Fibroblast of skin of scalp (primary cell): ENCODE measurements at places on chromosomes 2 and 18.
A peak's percentile ranks its signal among the peaks of the same experiment; 100 is the strongest.

DNA sequence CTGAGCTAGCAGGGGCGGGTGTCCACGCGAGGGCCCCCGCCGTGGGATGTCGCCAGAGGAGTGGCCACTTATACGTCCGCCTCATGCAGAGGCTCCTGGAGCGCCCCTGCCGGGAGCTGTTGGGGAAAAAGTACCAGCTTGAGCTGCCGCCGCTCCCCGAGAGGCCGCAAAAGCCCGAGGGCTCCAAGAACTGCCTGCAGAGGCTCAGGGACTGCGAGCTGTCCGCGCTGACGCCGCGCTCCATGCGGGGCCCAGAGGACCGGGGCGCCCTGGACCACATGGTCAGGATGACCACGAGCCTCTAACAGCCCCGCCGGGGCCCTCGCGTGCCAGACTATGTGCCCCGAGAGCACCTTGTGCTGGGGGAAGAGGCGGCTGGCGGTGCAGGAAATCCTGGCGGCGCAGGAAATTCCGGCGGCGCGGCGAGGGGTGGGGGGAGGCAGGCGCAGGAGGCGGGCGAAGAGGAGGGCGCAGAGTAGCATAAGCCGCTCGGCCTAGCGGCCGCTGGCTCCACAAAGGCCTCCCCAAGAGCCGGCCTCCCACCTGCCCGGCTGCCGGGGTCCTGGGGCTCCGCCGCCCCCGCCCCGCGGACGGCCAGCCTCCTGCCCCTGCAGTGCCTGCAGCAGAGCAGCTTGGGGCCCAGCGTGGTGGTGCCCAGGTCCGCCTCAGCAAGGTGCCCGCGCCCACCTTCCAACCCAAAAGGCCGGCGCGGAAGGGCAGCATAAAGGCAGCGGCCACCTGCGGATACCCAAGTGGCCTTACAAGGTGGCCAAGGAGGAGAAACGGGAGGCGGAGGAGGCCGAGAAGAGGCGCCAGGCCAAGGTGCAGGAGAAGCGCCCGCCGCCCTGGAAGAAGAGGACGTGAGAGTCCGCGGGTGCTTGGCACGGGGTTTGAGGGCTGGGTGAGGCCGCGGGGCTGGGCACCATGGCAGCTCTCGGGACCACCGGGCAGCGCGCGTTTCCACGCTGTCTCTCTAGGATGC is 42.1 kb upstream of the TRIM43B start:
- peak; percentile 84 for DNase-seq

GRCh38 chr2:228017784-228018183 is 146.4 kb downstream of the DAW1 start:
- no peak for DNase-seq

DNA sequence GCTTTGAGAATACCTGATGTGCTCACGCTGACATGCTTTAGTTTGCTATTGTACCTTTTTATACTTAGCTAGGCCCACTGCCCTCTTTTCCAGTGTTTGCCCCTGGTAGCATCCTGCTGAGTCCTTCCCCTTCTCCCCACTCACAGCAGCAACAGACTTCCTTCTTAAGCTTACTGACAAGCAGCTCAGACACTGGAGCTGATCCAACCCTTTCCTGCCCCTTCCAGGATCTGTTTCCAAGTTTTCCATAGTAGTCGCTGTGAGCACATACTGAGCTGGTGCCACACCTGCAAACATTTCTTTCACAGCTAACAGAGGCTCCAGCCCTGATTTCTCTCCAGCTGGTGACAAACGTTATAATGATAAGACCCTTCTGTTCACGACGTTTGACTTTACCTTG is 991.4 kb upstream of the CELF4 start:
- no peak for DNase-seq

DNA sequence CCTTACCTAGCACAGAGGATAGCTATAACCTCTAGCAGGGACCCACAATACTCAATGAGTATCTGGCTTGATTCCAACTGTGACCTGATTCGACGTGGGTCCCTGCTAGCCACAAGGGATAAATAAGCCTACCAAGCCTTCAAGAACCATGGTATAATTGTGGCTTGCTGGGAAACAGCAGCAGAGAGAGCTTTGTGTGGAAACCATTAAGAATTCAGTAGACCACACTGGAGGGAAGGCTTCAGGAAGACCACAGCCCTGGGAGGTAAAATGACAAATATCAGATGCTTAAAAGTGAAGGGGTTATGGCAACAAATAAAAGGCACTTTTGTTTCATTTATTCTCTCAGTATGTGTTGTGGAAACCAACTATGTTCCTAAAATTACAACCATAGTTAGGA is 82.6 kb upstream of the WIPF1 start:
- no peak for DNase-seq

- peak; percentile 51 for DNase-seq
Observed at GRCh38 chr2:231181860-231182512, 16.4 kb upstream of the ARMC9 start.

GRCh38 chr2:172116107-172116506 is 13.4 kb upstream of the DLX2 start:
- no peak for DNase-seq

- DNase-seq: no peak
Observed at GRCh38 chr2:42874949-42875801, 82.8 kb upstream of the HAAO start.

- DNase-seq: peak; percentile 62
Observed at GRCh38 chr2:26144953-26145680, 27.8 kb upstream of the GAREM2 start.

DNA sequence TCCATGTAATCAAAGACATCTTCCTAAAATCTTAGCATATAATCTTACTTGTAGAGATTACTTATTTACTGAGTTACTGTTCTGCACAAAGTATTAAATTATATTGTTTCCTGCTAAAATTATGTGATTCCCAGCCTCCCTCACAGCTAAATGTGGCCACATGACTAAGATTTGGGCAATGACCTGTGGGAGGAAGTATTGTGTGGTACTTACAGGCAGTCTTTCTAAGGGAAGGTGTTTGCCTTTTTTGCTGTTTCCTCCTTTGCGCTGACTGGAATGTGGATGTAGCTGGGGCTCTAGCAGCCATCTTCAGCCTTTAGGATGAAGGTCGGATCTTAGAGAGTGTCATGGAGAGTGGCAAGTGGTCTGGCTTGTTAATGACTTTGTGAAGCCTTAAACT is 146.3 kb upstream of the APCDD1 start:
- no peak for DNase-seq

- no peak for DNase-seq
Observed at GRCh38 chr2:68835621-68836020, 35.6 kb downstream of the BMP10 start.

DNA sequence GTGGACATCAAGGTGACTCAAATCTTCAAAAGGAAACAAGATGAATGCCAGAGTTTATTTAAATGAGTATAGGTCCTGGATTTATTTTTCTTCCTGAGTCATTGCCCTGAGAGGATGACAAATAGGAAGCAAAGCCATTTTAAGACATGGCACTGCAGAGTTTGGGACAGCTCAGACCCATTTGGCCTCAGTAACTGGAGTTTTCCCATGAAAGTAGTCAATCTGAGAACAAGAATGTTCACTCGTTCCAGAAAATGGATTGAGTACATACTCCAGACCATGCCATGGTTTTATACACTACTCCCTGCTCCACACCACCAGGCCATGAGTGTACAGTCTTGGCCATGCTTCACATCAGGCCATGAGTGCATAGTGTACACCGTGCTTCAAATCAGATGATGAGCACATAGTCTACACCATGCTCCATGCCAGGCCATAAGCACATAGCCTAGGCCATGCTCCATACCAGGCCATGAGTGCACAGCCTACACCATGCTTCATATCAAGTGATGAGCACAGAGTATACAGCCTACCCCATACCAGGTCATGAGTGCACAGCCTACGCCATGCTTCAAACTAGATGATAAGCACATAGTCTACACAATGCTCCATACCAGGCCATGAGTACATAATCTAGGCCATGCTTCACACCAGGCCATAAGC is 202.4 kb downstream of the FBXO15 start:
- DNase-seq: no peak

GRCh38 chr2:206031162-206031784 is 54.7 kb downstream of the INO80D start:
- DNase-seq: peak; percentile 4

- DNase-seq: no peak
Observed at GRCh38 chr2:163613266-163613731, 122.5 kb downstream of the FIGN start.

DNA sequence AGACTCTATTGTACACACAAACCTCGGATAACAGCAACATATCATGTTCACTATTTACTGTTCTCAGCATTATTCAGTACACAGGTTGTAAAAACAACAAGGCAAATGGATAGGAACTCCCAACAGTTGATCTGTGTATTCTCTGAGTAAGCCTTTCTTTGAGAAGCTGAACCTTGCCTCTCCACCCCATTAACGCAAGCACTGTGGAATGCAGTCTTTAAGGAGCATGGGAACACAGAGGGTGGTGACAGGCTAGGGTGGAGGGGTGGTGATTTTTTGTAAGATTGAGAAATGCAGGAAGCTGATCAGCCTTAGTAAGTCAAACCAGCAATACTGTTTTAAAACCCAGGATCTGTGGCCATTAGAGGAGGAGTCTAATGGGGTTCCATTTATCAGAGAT is 19.6 kb upstream of the SERPINB11 start:
- peak; percentile 95 for DNase-seq

- DNase-seq: no peak
Observed at GRCh38 chr2:169583518-169583917, 633 bp upstream of the PPIG start.

- peak; percentile 82 for DNase-seq
Observed at GRCh38 chr18:48749768-48750167, 201.0 kb downstream of the SMAD7 start.

- DNase-seq: no peak
Observed at GRCh38 chr18:67276638-67277037, 239.9 kb downstream of the DSEL start.

- DNase-seq: no peak
Observed at GRCh38 chr18:41464278-41464677, 490.8 kb upstream of the PIK3C3 start.

GRCh38 chr2:197821550-197822289 is 17.3 kb downstream of the PLCL1 start:
- no peak for DNase-seq

GRCh38 chr18:49251451-49251850 is 209.0 kb downstream of the DYM start:
- no peak for DNase-seq

DNA sequence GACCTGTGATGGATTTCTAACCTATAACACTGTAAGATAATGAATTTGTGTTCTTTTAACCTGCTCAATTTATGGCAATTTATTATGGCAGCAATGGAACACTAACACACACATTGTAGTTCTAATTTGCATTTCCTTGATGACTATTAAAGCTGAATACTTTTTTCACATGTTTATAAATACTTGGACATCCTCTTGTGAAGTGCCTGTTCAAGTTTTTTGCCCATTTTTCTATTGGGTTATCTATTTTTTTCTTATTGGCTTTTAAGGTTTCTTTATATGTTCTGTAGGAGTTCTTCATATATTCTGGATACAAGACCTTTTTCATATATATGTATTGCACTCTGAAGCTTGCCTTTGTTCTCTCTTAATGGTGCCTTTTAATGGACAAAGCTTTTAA is 128.5 kb upstream of the PGAP1 start:
- no peak for DNase-seq

DNA sequence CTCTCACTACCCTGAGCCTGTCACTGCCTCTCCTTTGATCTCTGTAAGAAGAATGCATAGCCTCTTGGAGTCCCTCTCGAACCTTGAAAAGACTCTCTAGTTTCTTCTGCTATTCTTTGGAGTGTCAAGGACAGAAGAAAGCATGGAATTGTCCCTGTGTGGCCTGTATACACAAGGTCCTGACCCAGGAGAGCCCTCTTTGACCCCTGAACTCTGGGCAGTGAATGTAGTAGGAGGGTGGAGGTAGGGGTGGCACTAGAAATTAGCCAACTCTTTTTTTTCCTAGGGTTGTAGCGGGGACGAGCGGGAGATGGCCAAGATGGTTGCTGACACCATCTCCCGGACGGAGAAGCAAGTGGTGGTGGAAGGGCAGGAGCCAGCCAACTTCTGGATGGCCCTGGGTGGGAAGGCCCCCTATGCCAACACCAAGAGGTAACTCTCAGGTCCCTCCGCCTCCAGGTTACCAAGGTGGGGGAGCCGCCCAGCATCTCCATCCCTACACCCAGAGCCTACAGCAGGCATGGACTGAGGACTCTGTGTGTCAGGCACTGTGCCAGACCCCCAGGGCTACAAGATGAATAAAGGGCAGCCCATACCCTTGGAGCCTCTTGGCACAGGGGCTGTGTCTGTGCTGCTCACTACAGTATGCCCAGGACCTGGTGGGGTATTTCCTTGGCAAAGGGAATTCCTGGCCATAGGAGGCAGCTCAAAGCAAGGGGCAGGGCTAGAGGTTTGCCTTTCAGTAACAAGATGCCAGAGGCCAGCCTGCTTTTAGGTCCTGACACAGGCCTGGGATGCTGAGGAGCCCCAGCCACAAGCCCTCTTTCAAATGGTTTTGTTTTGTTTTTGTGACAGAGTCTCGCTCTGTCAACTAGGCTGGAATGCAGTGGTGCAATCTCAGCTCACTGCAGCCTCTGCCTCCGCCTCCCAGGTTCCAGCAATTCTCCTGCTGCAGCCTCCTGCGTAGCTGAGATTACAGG is 16.4 kb downstream of the VIL1 start:
- DNase-seq: no peak

DNA sequence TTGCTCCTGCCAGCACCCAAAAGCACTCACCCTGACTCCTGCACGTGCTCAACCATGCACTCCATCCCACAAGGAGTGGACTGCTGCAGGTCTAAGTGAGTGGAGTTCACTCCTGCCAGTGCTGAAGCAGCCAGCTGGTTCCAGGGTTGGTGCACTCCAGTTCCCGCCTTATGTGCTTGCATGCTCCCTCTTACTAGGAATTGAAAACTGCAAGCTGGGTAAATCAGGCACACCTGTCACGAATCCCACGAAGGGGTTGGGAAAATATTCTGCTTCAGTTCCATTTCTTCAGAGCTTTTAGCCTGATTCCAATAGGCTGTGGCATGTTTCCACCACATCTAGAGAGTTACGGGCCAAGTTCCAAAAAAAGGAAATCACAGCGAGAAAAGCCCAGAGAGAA is 1365.5 kb upstream of the CHAC2 start:
- no peak for DNase-seq

DNA sequence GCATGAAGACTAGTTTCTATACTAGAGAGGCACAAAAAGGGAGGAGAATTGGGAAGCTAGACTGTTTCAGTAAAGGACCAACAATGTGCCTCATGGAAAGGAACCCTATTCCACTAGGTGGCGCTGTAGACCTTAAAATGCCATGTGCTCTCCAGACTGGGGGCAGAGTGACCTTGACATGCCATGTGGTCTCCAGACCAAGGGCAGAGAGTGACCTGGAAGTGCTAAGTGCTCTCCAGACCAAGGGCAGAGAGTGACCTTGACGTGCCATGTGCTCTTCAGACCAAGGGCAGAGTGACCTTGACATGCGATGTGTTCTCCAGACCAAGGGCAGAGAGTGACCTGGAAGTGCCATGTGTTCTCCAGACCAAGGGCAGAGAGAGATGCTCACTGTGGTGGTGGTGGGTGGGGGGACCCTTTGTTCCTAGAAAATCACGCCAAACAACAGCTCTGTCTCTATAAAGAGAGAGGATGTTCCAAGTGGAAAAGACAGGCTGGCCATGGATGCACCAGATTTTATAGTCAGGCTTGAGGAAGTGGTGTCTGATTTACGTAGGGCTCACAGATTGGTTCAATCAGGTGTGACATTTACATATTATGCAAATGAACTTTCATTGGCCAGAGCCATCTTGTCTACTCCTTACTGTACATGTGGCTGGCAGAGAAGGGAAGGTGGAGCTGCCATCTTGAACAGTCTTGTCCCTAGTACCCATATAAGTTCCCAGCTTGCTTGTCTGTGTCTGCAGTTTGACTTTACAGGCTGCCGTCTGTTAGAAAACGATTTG is 344.0 kb upstream of the DDX18 start:
- no peak for DNase-seq

- DNase-seq: no peak
Observed at GRCh38 chr2:32562906-32563305, 64.9 kb upstream of the TTC27 start.
